ENCODE measurements at places on chromosomes 3 and 15.

GRCh38 chr3:52039846-52040245 lies 16.5 kb downstream of the DUSP7 start:
- DNase-seq, result no peak

DNA sequence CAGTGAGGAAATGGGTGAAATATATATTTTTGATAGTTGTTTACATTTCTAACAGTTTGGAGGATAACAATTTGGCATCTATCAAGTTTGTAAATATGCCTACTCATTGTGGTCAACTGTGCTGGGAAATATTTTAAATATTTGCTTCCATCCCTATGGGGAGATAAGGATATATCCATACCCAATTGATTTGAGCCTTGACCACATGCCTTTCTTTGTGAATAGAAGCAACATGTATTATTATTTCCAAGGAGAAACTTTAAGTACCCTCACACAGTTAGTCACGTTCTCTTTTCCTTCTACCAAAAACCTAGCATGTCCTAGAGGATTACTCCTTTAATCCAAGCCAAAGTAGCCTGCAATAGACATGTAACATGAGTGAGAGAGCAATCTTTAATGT lies 245.4 kb upstream of the CBLB start:
- DNase-seq, result no peak

DNA sequence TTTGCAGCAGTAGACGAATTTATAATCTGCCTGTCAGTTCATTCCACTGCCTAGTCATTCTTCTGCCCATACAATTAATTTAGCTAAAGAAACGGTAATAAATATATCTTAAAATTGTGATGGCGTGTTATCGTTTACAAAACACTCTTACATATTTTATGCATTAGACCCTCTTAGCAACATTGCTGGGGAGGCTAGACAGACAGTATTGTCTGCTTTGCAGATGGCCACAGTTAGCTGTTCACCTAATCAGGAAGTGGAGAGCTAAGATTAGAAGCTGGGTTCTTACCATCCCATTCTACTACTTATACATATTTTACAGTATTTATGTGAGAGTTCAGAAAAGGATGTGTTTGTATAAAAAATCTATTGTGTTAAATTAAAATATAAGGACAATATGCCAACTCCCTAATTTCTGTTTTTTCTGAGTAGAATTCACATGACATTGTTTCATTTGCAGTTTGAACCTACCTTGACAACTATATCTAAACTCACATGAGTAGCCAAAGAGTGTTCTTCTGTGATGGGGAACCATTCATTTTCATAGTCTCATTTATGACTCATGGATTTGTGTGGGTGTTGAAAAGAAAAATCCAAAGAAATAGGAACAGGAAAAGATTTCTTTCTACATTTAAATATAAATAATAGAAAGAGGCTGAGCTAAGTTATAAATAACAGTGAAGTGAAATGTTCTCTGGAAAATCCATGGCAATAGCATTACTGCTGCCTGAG lies 41.7 kb upstream of the C3orf80 start:
- DNase-seq, result no peak

DNA sequence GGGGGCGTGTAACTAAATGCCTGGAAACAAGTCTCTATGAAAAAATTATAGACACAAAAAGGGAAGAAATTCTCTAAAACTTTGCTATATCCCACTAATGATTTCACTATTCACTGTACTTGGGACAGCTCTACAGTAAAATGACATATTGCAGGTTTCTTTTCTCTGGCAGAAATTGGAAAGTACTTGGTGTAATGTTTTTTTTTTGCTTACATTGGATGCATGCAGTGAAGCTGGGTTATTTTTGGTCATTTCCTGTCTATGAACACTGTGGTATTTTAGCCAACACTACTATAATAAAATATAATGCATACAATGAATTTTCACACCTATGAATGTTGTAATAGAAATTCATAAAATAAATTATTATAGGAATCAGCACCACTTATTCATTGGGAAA lies 109.7 kb downstream of the LRRC49 start:
- DNase-seq, result no peak

- DNase-seq, result no peak
These were observed 25.0 kb downstream of the CGGBP1 start for GRCh38 chr3:88033808-88034207.

DNA sequence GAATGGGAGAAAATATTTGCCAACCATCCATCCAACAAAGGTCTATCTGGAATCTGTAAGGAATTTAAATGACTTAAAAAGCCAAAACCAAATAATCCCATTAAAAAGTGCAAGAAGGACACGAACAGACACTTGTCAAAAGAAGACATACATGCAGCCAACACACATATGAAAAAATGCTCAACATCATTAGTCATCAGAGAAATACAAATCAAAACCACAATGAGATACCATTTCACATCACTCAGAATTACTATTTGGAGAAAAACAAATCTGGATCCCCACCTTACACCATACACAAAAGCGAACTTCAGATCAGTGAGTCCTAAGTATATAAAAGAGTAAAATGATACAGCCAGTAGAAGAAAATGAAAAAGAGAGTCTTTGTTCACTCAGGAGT lies 58.6 kb upstream of the MNS1 start:
- no peak for DNase-seq

DNA sequence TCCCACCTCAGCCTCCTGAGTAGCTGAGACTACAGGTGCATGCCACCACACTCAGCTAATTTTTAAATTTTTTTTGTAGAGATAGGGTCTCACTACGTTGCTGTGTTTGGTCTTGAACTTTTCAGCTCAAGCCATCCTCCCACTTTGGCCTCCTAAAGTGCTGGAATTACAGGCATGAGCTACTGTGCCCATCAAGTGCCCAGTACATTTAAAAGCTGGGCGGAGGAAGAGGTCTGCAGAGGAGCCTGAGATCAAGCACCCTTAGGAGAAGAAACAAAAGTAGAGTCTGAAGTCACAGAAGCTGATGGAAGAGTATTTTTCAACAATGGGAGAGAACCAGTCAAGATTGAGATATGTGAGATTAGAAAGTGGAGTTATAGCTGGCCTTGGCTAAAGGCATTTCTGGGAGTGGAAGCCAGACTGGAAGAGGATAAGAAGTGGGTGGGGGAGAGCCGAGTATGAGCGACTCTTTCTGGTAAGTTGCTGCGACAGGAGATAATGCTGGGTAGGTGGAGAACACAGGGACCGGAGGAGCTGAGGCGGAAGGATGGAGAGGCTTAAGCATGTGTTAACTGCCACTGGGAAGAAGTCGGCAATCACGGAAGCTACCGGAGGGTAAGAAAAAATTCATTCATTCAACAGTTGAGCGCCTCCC lies 782 bp upstream of the IREB2 start:
- no peak for DNase-seq

DNA sequence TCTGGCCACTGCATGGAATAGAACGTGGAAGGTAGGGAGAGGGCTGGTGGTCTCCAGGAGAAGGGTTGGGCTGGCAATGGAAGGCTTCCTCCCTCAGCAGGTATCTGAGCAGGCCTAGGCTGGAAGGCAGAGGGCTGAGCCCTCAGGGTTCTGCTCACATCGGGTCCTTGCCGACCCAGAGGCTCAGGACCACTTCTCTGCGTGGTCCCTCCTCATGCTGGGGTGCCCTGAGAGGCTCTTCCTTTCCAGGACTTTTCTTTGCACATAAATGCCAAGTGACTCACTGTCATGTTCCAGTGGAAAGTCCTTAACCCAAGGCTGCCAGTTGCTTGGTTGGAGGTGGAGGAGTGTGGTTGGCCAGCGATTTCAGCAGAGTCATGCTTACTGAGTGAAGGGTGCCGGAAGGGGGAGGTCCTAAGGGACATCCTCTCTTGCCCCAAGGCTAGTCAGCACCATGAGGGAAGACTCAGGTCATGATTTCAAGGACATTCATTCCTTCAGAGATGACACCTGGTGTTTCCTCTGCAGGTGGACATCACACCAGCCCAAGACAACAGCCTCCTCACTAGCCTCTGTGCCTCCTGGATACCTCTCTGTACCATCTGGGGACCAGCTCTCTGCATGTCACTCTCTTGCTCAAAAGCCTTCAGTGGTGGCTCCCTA lies 8.2 kb downstream of the SLC6A6 start:
- no peak for DNase-seq

DNA sequence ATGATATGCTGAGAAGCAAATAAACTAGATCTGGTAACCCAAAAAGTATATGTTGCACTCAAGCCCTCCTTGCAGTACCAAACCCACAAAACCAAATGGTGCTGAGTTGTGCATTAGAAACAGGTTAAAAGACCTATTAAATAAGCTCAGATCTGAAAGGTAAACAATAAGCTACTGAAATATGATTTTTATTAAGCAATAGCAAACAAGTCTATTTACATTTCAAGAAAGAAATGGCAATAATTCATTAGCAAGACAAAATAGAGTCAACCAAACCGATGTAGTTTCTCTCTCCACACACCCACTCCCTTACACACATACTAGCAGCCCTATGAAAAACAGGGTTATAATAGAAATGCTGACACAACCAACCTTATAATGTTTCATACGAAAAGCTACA lies 760.3 kb downstream of the FHIT start:
- no peak for DNase-seq

- no peak for DNase-seq
These were observed 51.5 kb downstream of the MGLL start for GRCh38 chr3:127770671-127771355.

DNA sequence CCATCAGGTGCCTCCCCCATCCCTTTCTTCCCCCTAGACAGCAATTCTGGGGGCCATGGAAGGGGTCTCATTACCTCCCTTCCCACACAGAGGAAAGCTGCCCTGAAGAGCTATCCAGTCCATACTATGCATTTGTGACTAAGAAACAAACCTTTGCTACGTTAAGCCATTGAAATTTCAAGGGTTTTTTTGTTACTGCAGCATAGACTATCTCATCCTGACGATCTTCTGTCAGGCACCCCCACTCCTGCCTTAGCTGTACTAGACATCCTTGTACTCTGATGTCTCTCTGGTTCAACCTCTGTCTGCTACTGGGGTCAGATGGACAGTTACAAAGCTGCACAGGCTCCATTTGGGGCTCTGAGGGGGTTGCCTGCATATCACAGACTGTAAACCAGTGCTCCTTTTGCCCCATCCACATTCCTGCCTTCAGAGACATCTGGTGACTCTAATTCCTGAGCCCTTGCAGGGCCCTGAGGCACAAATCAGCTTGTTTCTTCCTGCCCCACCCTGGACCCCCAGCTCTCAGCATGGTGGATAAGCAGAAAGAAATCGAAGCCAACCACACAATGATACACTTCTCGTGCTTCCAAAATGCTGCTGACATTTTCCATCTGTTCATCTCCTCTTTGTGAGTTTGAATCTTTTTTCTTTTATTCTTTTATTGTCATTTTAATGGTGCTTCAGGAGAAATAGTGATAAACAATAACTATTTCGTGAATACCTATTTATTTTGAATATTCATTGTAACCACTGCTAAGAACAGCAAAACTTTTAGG lies 21.6 kb upstream of the NSMCE3 start:
- DNase-seq, result no peak

GRCh38 chr3:37899101-37899707 lies 37.5 kb downstream of the CTDSPL start:
- DNase-seq, result no peak

DNA sequence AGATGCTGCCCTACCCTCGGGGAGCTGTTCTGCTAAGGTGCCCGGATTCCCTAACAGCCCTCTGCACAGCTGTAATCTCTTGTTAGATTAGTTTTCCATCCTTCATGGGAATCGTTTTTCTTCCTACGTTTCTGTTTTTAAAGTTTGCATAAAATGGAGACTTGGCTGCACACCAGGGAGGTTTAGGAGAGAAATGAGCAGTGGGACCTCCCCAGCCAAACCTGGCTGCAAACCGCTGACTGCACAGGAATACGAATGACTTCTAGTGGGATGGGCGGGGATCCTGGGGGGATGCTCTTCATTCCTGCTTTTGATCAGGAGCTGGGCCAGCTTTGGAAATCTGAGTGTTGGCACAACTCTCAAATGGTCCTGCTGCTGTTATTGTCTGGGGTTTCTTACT lies 77.5 kb downstream of the THSD4 start:
- no peak for DNase-seq

- no peak for DNase-seq
These were observed 368.4 kb upstream of the IL12A start for GRCh38 chr3:159620281-159620680.

GRCh38 chr3:40055956-40056355 lies 246.5 kb downstream of the MYRIP start:
- DNase-seq, result no peak

- no peak for DNase-seq
These were observed 56.9 kb downstream of the ARRDC4 start for GRCh38 chr15:98017150-98017964.

DNA sequence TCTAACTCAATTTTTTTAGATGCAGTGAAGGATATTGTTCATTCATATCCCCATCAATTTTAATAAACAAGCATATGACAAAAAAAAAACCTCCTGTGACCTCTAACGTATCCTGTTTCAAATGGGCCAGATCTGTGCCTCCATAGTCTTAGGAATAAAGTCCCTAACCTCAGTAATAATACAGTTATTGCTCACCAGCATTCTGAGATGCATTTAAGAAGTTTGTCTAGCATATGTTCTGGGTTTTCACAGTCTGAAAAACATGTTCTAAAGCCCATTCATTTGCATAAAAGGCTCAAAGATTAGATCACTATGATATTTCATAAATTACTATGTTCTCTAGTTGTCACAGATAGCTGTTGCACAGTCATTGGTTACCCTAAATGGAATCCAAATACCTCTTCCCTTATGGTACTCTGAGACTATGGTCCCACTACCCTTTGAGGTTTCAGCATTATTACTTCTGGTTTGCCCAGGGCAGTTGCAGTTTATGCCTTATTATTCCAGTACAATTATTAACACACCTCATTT lies 190.1 kb downstream of the ZIC4 start:
- DNase-seq, result no peak

GRCh38 chr3:46559091-46559704 lies 6.9 kb downstream of the LRRC2 start:
- DNase-seq, result no peak

DNA sequence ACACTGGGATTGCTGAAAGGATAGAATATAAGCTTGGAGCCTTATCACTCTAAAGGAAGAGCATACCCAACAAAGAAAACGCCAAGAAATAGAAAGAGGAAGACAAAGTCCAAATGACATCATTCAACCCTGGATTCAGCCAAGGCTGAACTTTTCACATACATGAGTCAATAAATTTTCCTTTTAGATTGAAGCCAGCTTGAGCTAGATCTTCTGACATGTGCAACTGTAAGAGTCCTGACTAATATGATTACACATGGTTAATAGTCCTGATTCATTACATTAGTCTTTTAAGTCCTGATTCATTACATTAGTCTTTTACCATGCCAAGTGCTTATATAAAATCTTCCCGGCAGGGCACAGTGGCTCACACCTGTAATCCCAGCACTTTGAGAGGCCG lies 13.6 kb upstream of the DENND6A start:
- no peak for DNase-seq

GRCh38 chr3:45943207-45943846 lies at the start of gene CXCR6:
CXCR6 (plus strand) TSS chr3:45943464; CDS start chr3:45946482, 3,018 bp downstream.
- DNase-seq, result peak; percentile 26

- no peak for DNase-seq
These were observed 58.7 kb downstream of the PGPEP1L start for GRCh38 chr15:98948941-98949340.

Measured in stimulated activated CD4-positive, alpha-beta T cell treated with anti-CD3 and anti-CD28 coated beads, Interleukin-2, amount 100 ng/mL, for 48 hours (primary cell).